ENCODE measurements at places on chromosomes 3 and 15.

- DNase-seq = no peak
Measured at GRCh38 chr15:95024351-95024750, 793.0 kb downstream of the MCTP2 start.

DNA sequence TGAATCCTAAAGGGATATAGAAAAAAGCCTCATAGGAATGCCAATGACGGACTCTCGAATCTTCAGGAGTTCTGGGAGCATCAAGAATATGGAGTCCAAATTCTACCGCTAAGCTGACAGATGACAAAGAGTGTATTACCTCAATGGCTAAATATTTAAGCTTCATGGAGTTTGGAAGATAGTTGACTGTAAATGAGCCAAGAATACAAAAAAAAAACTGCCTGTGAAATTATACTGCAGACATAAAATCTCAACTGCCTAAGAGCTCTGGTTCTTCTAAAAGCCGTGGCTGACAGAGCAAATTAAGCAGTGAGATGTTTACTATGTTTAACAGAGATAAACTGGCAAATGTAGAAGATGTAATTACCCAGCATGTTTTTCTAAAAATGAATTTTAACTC is 140.0 kb downstream of the GADL1 start:
- no peak for DNase-seq

DNA sequence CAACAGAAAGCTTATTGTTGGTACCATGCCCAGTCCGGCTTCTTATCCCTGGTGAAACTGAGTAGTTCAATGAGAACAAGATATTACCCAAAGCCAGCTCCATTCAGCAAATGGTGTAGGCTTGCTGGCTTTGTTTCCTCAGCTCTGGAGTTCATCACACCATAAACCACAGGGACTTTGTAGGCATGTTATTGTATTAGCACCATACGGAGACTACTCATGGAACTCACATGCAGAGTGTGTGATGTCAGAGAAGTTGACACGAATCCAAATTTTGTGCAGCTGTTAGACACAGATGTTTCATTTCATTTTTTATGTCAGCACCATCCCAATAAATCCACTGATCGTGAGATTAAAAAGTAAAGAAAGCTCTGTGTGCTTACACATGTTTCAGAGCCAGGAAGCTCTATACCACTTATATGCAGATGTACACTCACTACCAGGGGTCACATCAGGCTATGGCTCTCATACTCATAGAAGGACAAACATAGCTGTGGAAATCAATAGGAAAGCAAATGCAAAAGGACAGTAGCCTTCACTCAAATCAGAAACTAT is 63.4 kb upstream of the LEKR1 start:
- DNase-seq = no peak

DNA sequence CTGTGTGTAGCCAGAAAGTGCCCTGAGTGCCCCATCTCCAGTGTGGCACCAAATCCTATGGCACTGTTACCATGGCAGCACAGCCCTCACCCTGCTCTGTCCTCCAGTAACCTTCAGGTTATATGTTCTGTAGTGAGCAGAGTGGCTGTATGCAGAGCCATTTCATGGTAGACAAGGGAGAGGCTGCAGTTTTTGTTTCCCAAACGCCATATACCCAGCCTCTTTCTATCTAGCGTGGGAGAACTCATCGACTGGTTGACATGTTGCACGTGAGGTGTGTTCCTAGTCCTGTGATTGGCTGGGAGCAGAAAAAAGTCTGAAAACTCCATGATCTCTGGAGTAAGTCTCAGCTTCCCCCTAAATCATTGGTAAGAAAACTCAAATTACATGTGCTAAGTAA is 2.0 kb downstream of the SIDT1 start:
- DNase-seq = no peak

- no peak for DNase-seq
Measured at GRCh38 chr3:96319166-96319565, 495.2 kb upstream of the EPHA6 start.

GRCh38 chr3:151321526-151321925 is 4.9 kb upstream of the GPR87 start:
- DNase-seq = no peak

- DNase-seq = no peak
Measured at GRCh38 chr3:129558772-129559564, 16.0 kb downstream of the H1-8 start.

DNA sequence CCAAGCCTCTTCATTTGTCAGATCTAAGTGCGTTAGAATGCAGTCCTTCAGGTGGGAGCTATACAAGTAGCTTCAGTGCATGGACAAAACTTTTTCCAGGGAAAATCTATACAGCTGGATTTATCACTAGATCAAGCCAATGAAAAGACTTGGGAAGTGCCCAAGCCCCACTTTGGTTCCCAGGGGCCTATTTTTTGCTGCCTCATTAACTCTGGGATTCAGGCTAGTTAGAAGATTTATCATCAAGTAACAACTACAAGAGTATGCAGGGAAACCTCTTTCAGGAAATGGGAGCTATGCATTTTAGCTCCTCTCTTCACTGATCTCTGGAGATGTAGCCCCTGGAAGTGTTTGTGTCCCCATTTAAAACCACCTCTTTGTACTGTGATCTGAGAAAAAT is 908.8 kb downstream of the SQOR start:
- DNase-seq = no peak

- DNase-seq = no peak
Measured at GRCh38 chr3:89565098-89565497, 457.7 kb downstream of the EPHA3 start.

DNA sequence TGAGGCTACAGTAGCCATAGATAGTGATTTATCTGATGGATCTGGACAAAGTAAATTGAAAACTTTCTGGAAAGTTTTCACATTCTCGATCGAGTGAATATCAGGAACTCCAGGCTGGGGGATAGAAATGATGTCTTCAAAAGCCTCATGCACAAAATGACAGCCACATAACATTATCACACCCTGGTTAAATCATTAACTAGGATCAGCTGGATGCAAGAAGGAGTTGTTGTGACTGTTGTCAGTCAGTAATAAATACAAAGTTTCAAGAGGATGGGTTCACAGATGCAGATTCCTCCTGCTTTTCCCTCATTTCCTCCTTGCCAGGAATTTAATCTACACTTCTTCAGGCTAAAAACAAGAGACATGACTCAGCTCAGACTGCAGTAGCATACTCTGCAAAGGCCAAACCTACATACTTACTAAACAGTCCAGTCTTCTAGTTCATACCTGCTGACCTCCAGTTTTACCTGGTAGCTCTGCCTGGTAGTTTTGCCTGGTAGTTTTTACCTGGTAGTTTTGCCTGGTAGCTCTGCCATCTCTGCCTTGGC is 40.9 kb downstream of the C2CD4A start:
- no peak for DNase-seq

DNA sequence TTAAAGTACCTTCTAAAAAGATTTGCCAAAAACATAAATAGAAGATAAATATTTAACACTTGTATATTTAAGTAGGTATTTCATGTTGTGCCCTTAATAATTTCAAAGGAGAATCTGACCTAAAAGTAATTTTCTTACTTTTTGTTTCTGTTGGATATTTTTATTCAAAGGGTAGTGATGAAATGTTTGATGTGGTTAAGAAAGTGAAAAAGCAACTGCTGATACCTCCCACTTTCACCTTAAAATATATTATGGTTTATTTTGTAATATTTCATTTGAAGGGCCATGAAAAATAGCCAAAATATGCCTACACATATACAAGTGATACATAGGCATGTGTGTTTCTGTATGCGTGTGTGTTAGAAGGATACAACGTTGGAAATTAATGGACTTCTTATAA is 5.8 kb upstream of the SLITRK3 start:
- no peak for DNase-seq

- no peak for DNase-seq
Measured at GRCh38 chr3:158617982-158618875, 26.1 kb upstream of the GFM1 start.

- no peak for DNase-seq
Measured at GRCh38 chr15:86756688-86757087, 677.0 kb downstream of the AGBL1 start.

DNA sequence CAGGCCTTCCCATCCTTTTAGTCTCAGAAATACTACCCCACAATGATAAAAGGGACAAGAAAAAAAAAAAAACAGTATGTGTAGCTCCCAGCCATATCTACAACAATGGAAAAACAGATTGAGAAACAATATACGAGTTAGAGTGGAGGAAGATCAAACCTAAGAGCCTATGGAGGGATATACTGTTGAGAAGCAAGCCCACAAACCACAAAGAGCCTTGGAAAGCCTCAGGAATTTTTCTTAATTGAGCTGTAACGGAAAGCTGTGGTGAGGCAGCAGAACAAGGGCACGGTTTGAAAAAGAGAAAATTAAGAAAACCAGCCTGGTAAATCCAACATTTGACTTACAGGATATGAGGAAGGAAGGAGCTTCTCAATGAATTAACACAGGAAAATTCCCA is 21.4 kb downstream of the KPNA1 start:
- no peak for DNase-seq

DNA sequence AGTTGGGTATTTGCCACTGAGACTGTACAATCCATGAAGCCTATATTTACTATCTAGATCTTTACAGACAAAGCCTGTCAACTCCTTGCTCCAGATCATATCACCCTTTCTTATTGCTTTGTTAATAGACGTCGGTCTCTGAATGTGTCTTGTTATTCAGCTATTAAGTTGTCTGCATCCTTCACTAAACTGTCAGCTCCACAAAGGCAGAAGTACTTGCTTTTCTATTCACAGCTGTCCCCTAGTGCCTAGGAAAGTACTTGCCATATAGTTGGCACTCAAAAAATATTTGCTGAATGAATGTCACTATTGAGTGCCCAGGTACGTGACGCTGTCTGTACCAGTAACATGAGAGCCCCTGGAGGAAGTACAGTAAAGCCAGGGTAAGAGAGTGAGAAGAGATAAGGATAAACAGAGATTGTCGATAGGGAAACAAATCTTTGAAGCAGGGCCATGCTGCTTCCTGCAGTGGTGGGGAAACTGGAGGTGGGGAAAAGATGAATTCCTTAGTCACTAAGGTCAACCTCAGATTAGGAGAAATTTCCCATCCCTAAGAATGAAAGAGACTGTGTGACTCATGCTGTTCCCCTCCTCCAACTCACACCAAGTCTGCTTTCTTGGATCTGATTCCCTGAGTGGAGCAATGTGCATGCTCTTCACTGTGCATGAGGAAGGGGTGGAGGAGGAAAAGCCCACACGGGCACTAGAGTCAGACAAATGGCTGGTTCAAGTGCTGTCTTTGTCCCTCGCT is 36.3 kb downstream of the PRICKLE2 start:
- no peak for DNase-seq

GRCh38 chr15:87080547-87080946 is 1000.9 kb downstream of the AGBL1 start:
- no peak for DNase-seq

All from 8988T (cell line).